HFFc6 (cell line): ENCODE measurements at places on chromosomes 3 and 15. TPM values are rescaled to one million over a fixed set of nuclear protein-coding genes. Genes with fewer than 3 reads are reported as not detected.

The ITGA11 gene
- total RNA-seq: 1.2 to 2.1 TPM (median 1.5 TPM) in 3 replicates

- peaks cover 5% of the 10 kb centered on the region for H3K36me3 ChIP-seq
- peak overlapping the region; percentile 79 for H3K4me3 ChIP-seq
- peak; percentile 54 for DNase-seq
- H3K27me3 ChIP-seq: peaks cover 3% of the 10 kb centered on the region; the same call in 1 of the 2 replicates
- peak overlapping the region; percentile 84 for H3K27ac ChIP-seq
These were observed 112.1 kb downstream of the SLCO3A1 start for GRCh38 chr15:91965501-91966193.

The DIPK2A gene
- 8.3 to 11.3 TPM (median 8.9 TPM) in 3 replicates for total RNA-seq

- H3K36me3 ChIP-seq: no peaks in the 10 kb centered on the region
- H3K4me3 ChIP-seq: no peak overlapping the region
- DNase-seq: no peak
These were observed 68.5 kb downstream of the BCHE start for GRCh38 chr3:165768680-165769079.

GRCh38 chr15:89502867-89503595 lies 6.6 kb upstream of the RHCG start:
- H3K27me3 ChIP-seq: peaks cover 53% of the 10 kb centered on the region
- peaks cover 14% of the 10 kb centered on the region for H3K4me1 ChIP-seq
- no peak overlapping the region for H3K4me3 ChIP-seq
- DNase-seq: no peak
- no peaks in the 10 kb centered on the region for H3K36me3 ChIP-seq

DNA sequence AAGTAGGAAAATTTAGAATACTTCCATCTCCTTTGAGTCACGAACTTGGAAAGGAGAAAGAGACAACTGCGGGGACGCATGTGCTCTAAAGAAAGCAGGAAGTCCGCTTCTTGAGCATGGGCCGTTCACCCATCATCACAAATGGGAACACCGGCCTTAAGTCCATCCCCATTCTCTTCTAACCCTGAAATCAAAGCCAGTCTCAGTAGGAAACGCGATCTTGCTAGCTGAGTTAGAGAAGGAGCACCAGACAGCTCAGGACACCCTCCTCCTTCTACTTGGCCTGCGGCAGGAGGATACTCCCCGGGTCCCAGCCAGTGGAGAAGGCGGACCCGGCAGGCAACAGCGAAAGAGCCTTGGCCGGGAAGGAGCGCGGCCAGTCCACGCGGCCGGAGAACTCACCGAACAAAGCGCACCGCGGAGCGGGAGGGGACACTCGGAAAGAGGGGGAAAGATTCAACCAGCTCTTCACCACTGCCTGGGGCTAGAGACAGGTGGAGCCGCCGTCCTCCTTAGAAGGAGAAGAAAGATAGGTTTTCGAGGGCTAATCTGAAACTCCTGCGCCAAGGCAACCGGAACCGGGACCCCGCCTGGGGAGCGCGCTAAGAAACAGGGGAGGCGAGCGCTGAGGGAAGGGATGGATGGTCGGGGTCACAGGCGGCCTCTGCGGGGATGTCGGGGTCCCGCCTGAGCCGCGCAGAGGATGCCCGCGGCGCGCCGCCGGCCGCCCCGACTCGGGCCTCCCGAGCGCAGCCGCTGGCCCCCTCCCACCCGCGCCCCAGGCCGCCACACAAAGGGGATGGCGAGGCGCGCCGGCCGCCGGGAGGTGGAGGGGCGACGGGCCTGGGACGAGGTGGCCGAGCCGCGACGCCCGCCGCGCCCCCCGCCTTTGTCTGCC lies 818 bp downstream of the SLC4A7 start:
- peak overlapping the region; percentile 86 for H3K27ac ChIP-seq
- H3K27me3 ChIP-seq: no peaks in the 10 kb centered on the region
- H3K4me3 ChIP-seq: peak overlapping the region; percentile 92
- H3K36me3 ChIP-seq: peaks cover 39% of the 10 kb centered on the region
- peak; percentile 66 for DNase-seq

DNA sequence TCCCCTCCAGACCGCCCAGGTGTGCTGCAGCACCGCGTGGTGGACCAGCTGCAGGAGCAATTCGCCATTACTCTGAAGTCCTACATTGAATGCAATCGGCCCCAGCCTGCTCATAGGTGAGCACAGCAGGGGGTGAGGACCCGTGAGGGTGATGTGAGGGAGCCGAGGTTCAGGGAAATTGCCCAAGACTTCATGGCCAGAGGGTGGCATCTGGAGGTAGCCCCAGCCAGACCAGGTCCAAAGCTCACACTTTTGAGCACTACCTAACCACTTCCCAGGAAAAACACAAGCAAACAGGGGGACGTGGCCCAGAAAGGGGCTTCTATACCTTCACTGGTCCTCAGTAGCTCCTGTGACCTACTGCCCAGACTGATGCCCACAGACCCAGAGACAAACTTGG lies 33.8 kb downstream of the NR1I2 start:
- H3K36me3 ChIP-seq: no peaks in the 10 kb centered on the region
- H3K27me3 ChIP-seq: peaks cover 36% of the 10 kb centered on the region
- H3K4me3 ChIP-seq: no peak overlapping the region
- no peak overlapping the region for H3K27ac ChIP-seq

GRCh38 chr3:105767776-105768175 lies 101.0 kb downstream of the CBLB start:
- H3K36me3 ChIP-seq: peaks cover 36% of the 10 kb centered on the region
- H3K4me3 ChIP-seq: no peak overlapping the region
- no peaks in the 10 kb centered on the region for H3K4me1 ChIP-seq
- H3K27me3 ChIP-seq: peaks cover 3% of the 10 kb centered on the region
- no peak overlapping the region for H3K27ac ChIP-seq

The CHRNA7 gene
- total RNA-seq: not detected in 3 replicates

DNA sequence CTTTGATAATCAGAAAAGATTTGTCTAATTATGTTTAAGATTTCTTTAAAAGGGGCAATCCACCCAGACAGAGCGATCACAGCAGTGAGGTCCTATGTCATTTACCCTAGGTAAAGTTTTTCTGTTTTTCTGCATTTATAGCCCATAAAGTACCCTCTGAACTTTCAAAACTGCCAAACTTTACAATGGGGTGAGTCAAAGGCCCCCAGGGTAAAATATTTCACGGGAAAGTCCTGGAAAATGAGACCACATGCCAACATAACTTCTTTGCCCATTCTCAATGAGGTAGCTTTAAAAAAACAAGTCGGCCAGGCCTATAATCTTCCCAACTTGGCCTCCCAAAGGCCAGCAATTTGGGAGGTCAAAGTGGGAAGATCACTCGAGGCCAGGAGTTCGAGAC lies 53.0 kb downstream of the SUCLG2 start:
- H3K27me3 ChIP-seq: peaks cover 1% of the 10 kb centered on the region; the same call in 1 of the 2 replicates
- peaks cover 49% of the 10 kb centered on the region for H3K4me1 ChIP-seq
- H3K27ac ChIP-seq: no peak overlapping the region
- no peak overlapping the region for H3K4me3 ChIP-seq
- no peak for DNase-seq

DNA sequence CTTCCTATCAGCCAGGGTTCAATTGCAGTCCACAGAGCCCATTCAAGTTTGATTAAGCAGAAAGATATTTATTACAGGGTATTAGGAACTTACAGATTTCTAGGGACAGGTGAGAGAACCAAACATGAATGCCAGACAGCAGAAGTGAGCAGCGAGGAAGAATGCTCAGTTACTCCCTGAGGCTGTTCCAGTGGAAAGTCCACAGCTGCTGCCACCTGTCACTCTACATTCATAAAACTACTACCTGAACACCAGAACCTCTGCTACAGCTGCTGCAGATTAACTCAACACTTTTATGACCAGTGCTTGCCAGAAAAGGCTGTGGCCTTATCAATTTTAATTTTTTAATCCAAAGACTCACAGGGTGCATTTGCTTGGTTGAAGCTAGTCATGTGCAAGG lies 325.4 kb upstream of the ONECUT1 start:
- no peak overlapping the region for H3K27ac ChIP-seq
- DNase-seq: no peak
- no peaks in the 10 kb centered on the region for H3K27me3 ChIP-seq

GRCh38 chr3:144128108-144128892 lies 156.7 kb downstream of the DIPK2A start:
- H3K27me3 ChIP-seq: no peaks in the 10 kb centered on the region
- no peak for DNase-seq
- H3K4me1 ChIP-seq: no peaks in the 10 kb centered on the region
- H3K27ac ChIP-seq: no peak overlapping the region
- H3K36me3 ChIP-seq: no peaks in the 10 kb centered on the region

The LMAN1L gene
- total RNA-seq: not detected in 3 replicates

The KBTBD8 gene
- total RNA-seq: 1.3 and 2.1 TPM in 2 replicates

GRCh38 chr15:64193971-64194370 lies 31.1 kb upstream of the PPIB start:
- no peak overlapping the region for H3K27ac ChIP-seq
- no peak overlapping the region for H3K4me3 ChIP-seq
- H3K4me1 ChIP-seq: peaks cover 6% of the 10 kb centered on the region
- DNase-seq: no peak

The ITPKA gene
- 1.7 to 2.4 TPM (median 2.3 TPM) in 3 replicates for total RNA-seq

The DAZL gene
- not detected in 3 replicates for total RNA-seq

DNA sequence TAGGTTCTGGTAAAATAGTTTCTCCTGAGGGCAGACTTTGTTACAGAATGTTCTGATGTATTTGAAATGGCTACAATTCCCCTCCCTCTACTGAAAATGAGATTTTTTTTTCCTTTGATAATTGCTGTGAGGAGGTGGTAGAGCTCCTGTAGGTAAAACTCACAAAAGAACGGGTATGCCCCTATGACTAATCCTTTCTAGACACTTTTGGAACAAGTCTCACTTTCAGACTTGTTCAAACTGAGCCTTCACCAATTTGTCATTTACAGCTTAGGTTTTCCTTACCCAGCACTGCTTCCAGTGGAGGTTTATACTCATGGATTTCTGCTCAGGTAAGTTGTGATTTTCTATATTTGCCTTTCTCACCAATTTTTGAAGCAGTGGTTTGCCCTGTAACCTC lies 115.6 kb downstream of the NLGN1 start:
- no peaks in the 10 kb centered on the region for H3K4me1 ChIP-seq
- no peak for DNase-seq
- H3K4me3 ChIP-seq: no peak overlapping the region

The KIF7 gene
- total RNA-seq: 25.5 and 25.7 TPM in 2 replicates

- DNase-seq: no peak
- peaks cover 76% of the 10 kb centered on the region for H3K4me1 ChIP-seq
- peaks cover 64% of the 10 kb centered on the region for H3K36me3 ChIP-seq
- H3K4me3 ChIP-seq: no peak overlapping the region
- H3K27me3 ChIP-seq: peaks cover 17% of the 10 kb centered on the region
These were observed 114.8 kb downstream of the MYLK start for GRCh38 chr3:123769356-123769743.

GRCh38 chr3:151347432-151347831 lies 18.1 kb upstream of the P2RY13 start:
- no peak overlapping the region for H3K27ac ChIP-seq
- no peak overlapping the region for H3K4me3 ChIP-seq
- no peaks in the 10 kb centered on the region for H3K36me3 ChIP-seq

GRCh38 chr3:128863560-128863959 lies 15.9 kb upstream of the ACAD9 start:
- H3K4me1 ChIP-seq: peaks cover 8% of the 10 kb centered on the region; the same call in 1 of the 2 replicates
- no peak overlapping the region for H3K4me3 ChIP-seq
- H3K36me3 ChIP-seq: peaks cover 21% of the 10 kb centered on the region
- peaks cover 7% of the 10 kb centered on the region for H3K27me3 ChIP-seq
- H3K27ac ChIP-seq: no peak overlapping the region
- DNase-seq: no peak

DNA sequence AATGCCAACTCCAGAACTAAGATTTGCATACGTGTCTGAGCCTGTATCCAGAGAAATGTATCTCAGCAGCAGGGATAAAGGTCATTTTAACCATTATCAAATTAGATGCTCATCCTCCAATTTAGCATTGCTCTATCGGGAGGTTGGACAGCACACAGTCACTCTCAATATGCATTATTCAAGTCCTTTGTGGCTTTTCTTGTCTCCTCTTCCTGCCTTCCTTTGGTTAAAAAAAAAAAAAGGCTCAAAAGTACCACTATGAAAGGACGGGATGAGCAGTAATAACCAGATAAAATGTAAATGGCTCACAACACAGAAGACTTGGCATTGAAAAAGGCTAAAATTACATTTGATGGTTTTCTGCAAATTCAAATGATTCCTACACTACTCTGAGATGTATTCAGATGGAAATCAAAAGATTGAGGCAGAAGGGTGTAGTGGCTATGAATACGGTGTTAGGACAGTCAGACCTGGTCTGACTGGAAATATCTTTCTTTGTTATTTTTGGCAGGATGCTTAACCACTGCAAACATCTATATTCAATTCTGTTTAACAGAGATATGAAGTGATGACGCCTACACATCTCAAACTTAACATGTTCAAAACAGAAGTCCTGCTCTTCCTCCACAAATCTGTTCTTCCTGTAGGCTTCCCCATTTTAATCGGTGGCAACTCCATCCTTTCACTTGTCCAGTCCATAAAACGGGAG lies 109.6 kb downstream of the ADAMTS9 start:
- H3K4me1 ChIP-seq: no peaks in the 10 kb centered on the region
- H3K4me3 ChIP-seq: no peak overlapping the region
- H3K27me3 ChIP-seq: peaks cover 5% of the 10 kb centered on the region; the same call in 1 of the 2 replicates
- H3K36me3 ChIP-seq: no peaks in the 10 kb centered on the region
- no peak for DNase-seq
- no peak overlapping the region for H3K27ac ChIP-seq

The CLDN1 gene
- 0.64 to 0.71 TPM (median 0.71 TPM) in 3 replicates for total RNA-seq

The SIDT1 gene
- total RNA-seq: not detected in 3 replicates
